ENCODE measurements at places on chromosomes 13 and 19. TPM values are rescaled to one million over a fixed set of nuclear protein-coding genes. Genes with fewer than 3 reads are reported as not detected.

DNA sequence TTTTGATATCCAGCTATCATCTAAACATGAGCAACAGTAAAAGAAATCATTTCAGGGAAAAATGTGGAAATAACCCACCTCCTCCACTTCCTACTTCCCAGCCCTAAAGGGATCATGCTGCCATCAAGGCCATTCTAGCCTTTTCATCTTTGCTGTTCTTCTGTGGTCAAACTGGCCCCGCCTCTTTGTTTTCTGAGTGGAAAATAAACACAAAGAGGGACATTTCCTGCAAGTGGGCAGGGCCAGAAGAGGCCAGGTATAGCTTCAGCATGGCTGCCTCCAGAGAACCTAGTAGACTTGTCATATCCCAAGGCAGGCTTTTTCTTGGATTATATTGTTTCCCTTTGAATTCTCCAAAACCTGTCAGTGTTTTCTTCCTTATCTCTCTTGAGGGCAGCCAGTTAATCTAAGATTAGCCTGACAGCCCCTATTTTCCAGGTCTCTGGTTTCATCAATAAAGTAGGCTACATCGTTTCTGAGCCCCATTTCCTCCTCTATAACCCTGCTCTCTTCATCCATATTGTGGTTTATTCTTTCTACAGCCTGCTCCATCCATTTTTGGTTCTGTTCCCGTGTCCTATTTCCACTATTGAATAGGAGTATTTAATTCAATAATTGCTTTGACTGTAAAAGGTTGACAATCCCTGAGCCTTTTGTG, 117.6 kb downstream of the GPC6 start:
- no peak for ATAC-seq

Gene SLC27A5
- total RNA-seq = 2.6 TPM

- ATAC-seq = no peak
These were observed 626.1 kb downstream of the DACH1 start for GRCh38 chr13:71240911-71241310.

- no peak for ATAC-seq
These were observed 782 bp upstream of the CA11 start for GRCh38 chr19:48646722-48647216.

- ATAC-seq = no peak
These were observed 146.3 kb upstream of the WASF3 start for GRCh38 chr13:26411206-26411605.

- peak; percentile 81 for ATAC-seq
These were observed 9.1 kb downstream of the ZNF653 start for GRCh38 chr19:11496391-11497163.

DNA sequence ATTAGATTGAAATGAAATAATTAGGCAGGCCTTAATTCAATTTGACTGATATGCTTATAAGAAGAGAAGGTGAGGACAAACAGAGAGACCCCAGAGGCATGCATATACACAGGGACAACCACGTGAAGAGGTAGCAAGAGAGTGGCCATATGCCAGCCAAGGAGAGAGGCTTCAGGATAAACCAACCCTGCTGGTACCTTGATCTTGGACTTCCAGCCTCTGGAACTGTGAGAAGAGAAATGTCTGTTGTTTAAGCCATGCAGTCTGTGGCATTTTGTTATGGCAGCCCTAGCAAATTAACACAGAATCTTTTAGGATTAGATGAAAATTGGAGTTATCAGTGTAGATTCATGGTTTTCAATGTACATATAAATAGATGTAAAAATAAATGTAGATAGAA, 120.1 kb downstream of the KCTD15 start:
- ATAC-seq = no peak

- no peak for ATAC-seq
These were observed 929.0 kb downstream of the SLITRK6 start for GRCh38 chr13:84870190-84870589.

Measured in gastroesophageal sphincter (tissue), 4 donors.